ENCODE measurements at places on chromosomes 4 and X.

DNA sequence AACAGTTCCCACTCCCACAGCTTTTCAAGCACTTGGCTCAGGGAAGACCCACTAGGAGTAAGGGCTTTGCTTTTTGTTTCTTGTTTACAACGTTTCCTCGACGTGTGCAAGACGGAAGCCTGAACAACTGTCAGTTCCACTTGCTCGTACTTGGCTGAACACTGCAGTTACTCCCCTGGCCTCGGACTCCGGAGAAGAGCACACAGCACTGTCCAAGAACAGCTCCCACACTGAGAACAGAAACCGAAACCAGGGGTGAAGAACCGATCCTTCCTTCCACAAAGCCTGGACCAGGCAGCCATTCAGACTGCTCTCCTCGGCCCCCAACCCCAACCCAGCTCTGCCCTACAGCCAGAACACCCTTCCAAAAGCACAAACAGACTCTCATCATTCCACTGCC is 25.5 kb downstream of the IRF2 start:
- DNase-seq: no peak

DNA sequence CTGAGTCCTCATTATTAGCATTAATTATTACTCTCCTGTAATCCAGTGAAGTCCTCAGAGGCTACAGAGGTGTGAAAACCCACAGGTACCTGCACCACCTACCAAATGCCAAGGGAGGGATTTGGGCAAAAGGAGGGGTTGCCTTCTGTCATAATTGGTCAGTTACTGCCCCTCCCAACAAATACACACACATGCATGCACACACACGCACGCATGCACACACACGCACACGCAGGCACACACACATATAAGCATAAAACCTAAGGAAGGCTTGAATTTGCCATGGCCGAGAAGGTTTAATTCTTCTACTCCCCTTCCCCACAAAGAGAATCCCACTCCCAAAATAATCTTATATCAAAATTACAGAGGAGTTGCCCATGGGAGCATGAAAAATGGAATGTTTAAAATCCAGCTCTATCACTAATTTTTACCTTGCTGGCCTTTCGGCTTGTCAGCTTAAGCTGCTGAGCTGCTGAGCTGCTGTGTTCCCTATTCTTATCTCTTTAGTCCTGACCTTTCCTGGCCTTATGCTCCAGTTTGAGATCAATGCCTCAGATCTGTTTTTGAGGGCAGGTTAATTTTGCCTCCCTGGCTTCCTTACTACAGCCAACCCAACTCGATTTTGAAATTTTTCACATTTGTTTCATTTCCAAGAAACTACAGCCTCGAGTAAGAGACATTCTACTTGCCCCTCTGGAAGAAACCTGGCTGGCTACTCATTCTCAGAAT is 95.0 kb downstream of the CAMK2D start:
- DNase-seq: no peak

DNA sequence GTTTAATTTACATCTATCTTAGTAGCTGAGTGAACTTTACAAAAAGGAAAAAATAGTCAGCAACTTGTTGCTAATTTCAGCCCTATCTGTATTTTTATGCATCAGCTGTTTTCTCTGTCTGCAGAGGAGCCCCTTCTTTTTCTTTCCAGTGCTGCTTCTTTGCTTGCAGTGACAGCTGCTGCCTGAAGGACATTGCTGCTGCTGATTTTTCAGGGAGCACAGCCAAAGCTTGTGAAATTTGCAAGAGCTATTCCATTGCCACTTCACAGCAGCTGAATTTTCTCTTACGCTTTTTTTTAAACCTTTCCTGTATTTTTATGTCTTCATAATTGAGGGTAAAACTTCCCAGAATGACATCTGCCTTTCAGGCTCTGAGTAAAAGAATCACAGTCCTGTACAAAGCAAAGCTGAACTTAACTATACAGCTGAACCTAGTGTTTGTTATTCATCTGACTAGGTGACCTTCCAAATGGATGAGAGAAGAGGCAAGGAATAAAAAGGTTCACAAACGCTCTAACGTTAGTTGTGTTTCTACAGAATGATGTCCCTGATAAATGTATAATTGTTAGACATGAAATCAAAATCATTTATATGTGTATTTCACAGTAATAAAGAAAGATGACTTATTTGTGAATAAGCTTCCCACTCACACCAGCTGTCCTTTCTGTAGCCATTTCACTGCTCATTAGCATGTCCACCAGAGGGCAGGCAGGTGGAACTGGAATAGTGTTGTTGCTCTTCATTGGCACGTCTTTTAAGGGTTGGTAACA is 541.4 kb downstream of the ADGRL3 start:
- no peak for DNase-seq

DNA sequence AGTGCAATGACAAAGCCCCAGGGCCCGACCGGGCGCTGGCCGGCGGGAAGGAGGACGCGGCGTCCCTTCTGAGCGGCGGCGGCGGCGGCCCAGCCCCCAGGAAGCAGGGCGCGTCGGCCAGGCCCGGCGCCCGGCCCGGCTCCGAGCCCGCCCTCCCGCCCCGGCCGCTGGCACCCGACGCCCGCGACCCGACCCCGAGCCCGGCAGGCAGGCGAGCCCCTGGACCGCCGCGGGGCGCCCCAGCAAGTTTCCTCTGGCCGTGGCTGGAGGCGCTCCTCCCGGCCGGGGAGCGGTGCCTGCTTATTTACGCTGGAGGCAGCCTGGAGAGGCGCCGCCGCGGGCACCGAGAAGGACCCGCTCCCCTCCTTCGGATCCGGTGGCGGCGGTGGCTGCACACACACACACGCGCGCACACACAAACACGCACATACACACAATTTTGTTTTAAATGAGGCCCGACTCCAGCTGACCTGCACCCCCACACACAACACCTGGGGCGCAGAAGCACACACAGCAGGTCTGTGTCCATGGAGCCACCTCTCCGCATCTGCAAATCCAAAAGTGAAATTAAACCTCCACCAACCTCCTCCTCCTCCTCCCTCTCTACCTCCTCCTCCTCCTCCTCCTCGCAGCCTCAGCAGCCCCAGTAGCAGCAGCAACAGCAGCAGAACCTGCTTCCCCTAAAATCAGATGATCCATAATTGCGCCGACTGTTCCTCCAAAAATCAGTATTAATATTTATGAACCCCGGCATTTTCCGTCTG is 669 bp downstream of the IRF2 start:
- peak; percentile 30 for DNase-seq

DNA sequence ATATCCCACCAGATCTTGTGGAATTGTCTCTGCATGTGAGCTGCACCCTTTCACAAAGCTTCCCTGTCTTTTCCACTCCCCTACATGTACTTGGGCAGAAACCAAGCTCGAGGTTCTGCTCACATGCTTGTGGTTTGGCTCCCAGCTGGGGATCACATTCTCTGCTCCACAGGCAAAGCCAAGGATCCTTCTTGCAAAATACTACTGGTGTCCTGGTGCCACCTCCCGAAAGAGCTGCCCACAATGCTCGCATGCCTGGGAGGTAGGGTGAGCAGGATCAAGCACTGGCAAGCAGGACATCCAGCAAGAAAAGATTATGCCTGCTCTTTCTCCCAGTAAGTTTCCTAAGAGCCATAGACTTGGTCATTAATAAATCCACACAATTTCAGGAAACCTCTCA is 45.1 kb upstream of the PPARGC1A start:
- DNase-seq: no peak

DNA sequence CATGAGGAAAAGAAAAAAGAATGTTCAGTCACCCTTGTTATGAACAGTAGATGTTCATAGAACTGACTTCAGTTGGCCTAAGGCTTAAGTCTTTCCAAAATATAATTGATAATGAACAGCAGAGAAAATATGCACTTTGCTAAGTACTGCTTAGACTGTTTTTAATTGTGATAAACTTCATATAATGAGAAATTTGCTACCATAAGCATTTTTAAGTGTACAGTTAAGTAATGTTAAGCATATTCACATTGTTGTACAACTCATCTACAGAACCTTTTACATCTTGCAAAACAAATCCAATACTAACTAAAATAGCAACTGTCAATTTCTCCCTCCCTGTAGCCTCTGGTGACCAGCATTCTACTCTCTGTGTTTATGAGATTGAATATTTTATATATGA is 792.2 kb upstream of the LCORL start:
- no peak for DNase-seq

- no peak for DNase-seq
Measured at GRCh38 chr4:178745203-178745602, 1303.0 kb upstream of the AGA start.

- no peak for DNase-seq
Measured at GRCh38 chr4:19278665-19279064, 973.0 kb upstream of the SLIT2 start.

DNA sequence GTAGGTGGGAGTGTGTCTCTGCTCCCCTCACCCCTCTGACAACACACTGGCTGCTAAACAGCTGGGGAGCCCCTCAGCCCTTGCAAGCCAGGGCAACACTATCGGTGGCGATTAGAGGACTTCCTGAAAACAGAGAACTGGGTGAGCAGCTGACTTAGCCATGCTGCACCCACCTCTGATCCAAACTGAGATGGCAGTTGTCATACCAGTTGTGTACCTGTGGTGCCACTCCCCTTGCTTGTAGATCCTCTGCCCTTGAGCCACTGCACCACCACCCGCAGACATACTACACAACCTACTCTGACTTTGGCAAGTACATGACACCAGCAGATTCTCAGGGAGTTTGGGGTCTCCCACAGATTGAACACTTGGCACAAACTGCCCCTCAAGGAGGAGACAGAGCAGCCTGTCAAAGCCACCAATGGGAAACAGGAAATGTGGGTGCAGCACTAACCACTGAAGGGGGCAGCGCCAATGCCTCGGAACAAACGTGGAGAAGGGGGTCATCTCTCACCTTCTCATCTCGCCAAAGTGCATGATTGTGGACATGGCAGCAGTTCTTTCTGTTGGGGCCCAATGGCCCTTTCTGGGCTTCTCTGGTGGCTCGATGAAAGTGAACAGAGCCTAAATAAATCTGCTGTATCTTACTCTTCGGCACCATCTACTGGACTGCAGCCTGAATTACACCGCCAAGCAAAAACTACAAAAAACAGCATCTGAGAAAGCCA is 119.8 kb downstream of the NEK1 start:
- no peak for DNase-seq

GRCh38 chr4:177923888-177924287 is 481.7 kb upstream of the AGA start:
- no peak for DNase-seq

- peak; percentile 35 for DNase-seq
Measured at GRCh38 chr4:15765910-15766697, 12.0 kb upstream of the CD38 start.

DNA sequence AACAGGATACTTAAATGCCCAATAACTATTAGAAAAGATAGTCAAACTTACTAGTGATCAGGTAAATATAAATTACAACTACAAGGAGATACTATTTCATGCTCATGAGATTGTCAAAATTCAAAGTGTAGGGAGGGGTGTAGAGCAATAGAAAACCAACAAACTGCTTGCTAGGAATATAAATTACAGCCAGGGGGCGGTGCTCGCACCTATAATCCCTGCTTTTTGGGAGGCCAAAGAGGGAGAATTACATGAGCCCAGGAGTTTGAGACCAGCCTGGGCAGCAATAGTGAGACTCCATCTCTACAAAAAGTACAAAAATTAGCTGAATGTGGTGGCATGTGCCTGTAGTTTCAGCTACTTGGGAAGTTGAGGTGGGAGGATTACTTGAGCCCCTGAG is 556.5 kb upstream of the NR3C2 start:
- DNase-seq: no peak

GRCh38 chr4:68877555-68877954 is 61.8 kb downstream of the UGT2B10 start:
- no peak for DNase-seq

GRCh38 chr4:36414248-36414647 is 132.8 kb downstream of the DTHD1 start:
- no peak for DNase-seq

- DNase-seq: no peak
Measured at GRCh38 chr4:95209927-95210326, 338.8 kb downstream of the UNC5C start.

DNA sequence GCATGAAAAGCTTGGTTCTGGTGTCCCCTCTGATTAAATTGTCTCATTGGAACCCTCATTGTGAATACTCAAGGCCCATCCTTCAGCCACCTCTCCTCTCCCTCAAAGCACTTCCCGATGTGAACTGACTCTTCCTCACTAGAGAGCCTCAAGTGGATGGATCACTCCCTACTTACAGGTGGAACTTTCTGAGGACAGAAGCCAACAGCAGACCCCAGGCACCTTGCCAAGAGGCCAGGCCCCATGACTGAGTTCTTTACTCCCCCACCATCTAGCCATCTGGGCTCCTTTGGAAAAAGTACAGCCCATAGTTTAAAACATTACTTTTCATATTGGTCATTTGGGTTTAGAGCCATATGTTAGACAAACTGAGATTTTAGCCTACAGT is 224.1 kb downstream of the SHROOM3 start:
- DNase-seq: no peak

DNA sequence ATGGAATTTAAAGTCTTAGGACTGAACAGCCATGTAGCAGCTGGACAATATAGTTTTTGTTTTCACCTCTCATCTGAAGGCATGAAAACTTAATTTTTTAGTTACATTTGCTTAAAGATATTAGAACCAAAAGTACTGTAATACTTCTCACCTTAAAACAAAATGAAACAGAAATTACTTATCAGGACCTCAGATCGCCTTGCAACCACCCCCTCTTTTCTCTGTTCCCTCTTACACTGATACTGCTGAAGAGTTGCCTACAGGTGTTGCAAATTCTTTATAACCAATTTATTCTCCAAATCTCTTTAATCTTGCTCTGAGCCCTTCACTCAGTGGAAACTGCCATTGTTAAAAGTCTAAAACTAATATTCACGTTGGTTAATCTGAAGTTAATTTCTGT is 145.0 kb downstream of the SPCS3 start:
- DNase-seq: no peak

DNA sequence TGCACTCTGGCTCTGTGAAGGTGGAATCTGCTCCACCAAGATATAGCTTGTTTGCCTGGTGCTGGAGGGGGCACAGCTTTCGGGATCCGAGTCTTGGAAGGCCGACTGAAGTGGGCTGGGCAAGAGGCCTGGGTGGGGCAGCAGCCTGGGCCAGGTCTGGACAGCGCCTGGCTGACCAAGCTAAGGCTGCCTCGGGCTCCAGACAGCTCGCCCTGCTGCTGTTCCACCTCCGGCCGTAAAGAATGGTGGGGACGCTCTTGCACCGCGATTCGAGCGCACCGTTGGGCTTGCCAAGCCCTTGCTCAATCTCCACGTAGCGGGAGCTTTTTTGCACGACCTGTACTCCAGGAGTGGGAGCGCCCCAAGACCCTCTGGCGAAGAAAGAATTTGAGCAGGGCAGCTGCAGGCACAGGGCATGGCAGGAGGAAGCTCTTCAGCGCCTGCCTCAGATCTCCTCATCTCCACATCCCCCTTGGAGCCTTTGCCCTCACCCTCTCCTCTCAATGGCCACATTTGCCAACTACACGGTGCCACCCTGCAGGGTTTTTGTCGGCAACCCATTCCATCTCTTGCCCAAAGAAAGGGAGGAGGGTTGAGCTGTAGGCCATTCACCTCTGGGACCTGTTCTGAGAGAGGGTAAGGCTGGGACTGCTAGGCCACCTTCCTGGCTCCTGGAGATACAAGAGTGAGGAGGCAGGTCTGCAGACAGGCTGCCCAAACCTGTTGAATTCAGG is 18.9 kb downstream of the CNGA2 start:
- no peak for DNase-seq
